ENCODE measurements at places on chromosomes 6 and 20.

DNA sequence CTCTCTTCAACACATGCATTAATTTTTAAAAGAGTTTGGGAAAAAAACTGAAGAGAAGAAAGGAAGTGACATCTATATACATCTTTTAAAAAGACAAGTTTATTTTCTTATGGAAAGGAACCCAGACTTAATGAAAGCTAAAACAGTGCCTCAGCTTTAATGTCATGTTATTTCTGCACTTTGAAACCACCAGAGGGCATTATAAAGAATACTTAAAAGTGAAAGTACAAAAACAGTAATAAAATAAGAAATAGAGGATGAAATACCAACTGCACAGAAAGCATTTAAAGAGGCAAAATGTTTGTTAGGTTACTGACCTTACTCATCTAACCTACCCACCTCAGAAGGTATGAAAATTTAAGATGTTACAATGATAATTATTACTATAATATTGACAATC, 98.8 kb downstream of the HUS1B start:
- DNase-seq: no peak

DNA sequence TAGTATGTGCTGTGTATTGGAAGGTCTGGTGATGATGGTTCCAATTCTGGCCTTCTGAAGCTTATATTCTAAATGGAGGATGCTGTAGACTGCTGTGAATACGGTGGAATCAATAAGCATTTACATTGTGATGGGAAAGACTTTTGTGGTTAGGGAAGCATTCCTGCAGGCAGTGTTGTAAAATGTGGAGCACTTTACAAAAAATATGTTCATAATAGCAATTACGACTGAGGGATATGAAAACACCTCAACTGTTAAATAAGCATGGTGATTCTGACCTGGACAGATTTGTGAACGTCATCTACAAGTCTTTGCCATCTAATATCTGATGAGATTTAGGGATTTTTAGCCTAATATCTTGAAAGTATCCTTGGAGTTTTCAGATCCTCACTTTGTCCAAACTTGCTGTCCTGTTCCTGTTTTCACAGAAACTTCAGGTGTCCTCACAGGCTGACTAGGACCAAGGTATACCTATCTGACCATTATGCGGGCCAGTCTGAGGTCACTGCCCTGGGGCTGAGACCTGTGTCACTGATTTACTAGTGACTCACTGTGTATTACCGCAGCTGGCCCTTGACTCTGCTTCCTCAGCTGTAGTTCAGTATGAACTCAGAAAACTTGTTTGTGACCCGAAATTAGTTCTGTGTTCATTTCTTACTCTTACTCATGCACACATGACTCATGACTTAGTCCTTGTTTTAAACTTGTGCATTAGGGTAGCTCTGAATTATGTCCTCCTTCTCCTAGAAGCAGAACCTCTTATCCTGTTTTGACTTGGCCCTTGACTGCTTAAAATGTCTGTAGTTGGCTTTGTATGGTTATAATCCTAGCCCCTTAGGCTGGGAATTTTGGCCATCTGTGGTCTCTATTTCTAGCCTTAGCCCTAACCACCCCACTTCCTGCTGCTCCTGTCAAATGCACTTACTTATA, 343.0 kb downstream of the CDKAL1 start:
- peak; percentile 5 for DNase-seq

DNA sequence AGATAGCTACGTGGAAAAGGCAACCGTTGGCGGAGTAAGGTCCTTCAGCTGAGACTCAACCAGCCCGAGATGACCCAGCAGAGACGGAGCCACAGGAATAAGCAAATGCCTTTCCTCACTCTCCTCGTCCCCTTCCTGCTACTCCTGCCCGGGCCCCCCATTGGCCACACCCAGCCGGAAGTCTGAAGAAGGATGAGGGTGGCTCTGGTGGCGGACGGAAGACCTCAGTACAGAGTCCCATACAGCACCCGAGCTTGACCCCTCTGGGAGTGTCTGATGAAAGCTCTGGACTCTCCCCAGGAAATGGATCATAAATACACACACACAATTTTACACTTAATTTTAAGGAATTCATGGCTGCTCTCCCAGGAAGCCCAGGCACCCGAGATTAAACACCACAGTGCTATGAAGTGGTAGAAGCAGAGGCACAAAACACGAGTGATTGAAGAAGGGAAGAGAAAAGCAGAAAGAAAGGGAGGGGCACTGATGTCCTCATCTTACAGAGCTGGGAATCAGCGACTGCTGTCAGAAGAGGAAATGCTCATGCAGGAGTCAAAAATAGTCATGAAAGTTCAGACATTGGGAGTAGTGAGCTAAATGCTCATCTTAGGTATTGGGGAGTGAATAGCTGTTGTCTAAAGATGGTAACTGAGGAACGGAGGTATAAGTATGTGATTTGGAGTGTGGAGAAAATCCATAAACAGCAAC, 125.6 kb downstream of the BANF2 start:
- DNase-seq: no peak

- DNase-seq: no peak
These were observed 9.6 kb downstream of the KLHL32 start for GRCh38 chr6:96934087-96934486.

DNA sequence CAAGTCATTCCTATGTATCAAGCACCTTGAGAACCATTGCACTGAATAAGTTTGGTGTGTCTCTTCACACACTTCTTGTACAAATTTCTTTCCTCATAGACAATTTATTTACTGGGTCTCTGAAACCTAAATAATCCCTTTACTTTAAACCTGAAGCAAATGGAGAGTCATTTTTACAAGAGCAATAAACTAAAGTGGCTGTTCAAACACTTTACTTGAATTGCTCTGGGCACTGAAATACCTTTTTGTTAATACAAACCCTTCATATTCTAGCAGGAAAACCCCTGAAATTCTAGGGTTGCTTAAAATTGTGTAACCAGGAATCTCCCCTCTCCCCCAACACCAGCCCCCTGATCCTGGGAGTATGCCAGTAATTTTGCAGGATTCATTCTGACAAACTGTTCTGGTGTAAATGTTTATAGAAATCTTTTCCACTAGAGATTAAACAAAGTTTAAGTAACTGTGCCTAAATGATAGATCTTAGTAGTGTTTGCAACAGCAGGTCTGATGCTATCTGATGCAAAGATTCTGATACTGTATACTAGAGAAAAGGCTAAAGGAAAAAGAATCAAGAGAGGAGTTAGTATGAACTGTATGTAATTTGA, 13.4 kb downstream of the RSPO3 start:
- no peak for DNase-seq

GRCh38 chr6:106223300-106223930, 102.1 kb downstream of the ATG5 start:
- peak; percentile 16 for DNase-seq

Measured in GDM1 (cell line).